ENCODE measurements at places on chromosomes 7 and 10. TPM values are rescaled to one million over a fixed set of nuclear protein-coding genes. Genes with fewer than 3 reads are reported as not detected.

CC2D2B gene
- 0.23 TPM for total RNA-seq

FGFBP3 gene
- total RNA-seq, result 1.5 TPM

FOXP2 gene
- total RNA-seq, result not detected

LYZL2 gene
- total RNA-seq, result not detected

DNA sequence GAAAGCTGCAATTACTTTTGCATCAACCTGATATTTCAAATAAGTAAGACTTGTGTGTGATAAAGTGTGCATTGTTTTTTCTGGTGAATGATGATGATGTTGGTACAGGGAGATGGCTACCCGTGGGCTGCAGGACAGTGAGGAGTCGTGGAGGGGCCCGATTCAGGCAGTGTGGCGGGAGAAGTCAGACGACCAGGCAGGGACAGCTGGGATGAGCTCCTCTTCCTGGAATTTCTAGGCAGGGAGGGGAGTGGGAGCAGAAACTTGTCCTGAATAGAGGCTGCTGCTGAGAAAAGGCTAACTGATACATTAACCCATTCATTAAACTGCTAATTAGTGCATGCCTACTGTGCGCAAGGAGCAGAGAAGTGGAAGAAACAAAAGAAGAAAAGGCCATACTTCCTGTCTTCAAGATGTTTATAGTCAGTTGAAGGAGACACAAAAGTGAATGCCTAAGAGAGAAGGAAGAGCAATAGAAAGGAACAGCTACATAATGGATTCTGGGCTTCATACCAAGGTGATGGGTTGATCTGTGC lies 9.3 kb upstream of the GATAD1 start:
- DNase-seq, result no peak
- no peak overlapping the region for H3K4me3 ChIP-seq
- no peaks in the 10 kb centered on the region for H3K36me3 ChIP-seq
- H3K27me3 ChIP-seq, result no peaks in the 10 kb centered on the region
- H3K4me1 ChIP-seq, result no peaks in the 10 kb centered on the region

DNA sequence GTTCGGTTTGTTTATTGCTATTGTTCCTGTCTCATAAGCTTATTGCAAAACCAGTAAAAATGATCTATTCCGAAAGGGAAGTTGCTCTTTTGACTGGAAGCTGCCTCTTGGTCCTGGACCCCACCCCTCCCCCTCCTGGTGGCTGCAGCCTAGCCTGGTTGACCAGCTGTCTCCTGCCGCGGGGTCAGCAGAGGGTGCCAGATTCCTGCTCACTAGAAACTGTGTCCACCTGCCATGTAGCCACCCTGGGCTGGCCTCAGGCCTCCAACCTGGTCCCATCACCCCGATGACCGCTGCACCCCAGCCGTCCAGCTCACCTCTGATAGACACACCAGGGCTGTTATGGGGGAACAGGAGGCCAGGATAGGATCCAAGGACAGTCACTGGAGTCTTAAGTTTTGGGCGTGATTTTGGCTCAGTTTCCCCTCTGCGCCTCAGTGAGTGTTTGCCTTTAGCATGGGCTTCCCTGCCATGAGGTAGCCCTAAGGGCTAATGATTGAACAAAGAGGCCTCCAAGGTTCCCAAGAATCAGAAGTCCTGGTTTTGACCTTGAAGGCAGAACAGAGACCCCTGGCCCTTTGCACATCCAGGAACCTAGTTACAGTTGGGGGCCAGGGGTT lies 32.9 kb upstream of the SLF2 start:
- H3K4me3 ChIP-seq, result no peak overlapping the region
- peaks cover 4% of the 10 kb centered on the region for H3K27me3 ChIP-seq
- H3K4me1 ChIP-seq, result peaks cover 4% of the 10 kb centered on the region
- no peaks in the 10 kb centered on the region for H3K36me3 ChIP-seq

DNA sequence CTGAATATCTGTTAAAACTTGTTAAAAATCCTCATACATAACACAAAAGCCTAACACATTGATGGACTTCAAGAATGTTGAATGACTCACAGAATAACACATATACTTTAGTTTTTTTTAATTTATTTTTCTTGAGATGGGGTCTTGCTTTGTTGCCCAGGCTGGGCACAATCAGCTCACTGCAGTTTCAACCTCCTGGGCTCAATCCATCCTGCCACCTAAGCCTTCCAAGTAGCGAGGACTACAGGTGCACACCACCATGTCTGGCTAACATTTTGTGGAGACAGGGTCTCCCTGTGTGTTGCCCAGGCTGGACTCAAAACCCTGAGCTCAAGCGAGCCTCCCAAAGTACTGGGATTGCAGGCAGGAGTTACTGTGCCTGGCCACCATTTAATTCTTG lies 28.1 kb downstream of the SUV39H2 start:
- no peak overlapping the region for H3K4me3 ChIP-seq
- DNase-seq, result no peak
- peaks cover 17% of the 10 kb centered on the region for H3K4me1 ChIP-seq
- peaks cover 65% of the 10 kb centered on the region for H3K36me3 ChIP-seq
- no peak overlapping the region for H3K27ac ChIP-seq
- no peaks in the 10 kb centered on the region for H3K27me3 ChIP-seq

DNA sequence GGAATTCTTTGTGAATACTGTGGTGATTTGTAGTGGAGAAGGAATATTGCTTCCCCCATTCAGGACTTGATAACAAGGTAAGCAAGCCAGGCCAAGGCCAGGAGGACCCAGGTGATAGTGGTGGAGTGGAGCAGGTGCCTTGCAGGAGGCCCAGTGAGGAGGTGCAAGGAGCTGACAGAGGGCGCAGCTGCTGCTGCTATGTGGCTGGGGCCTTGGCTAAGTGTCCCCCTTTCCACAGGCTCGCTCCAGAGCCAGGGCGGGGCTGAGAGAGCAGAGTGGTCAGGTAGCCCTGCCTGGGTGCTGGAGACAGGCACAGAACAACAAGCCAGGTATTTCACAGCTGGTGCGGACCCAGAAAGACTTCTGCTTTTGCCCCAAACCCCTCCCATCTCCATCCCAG lies 162.9 kb downstream of the EGFR start:
- no peaks in the 10 kb centered on the region for H3K36me3 ChIP-seq
- peaks cover 6% of the 10 kb centered on the region for H3K27me3 ChIP-seq
- DNase-seq, result no peak
- H3K4me1 ChIP-seq, result no peaks in the 10 kb centered on the region
- no peak overlapping the region for H3K4me3 ChIP-seq

DNA sequence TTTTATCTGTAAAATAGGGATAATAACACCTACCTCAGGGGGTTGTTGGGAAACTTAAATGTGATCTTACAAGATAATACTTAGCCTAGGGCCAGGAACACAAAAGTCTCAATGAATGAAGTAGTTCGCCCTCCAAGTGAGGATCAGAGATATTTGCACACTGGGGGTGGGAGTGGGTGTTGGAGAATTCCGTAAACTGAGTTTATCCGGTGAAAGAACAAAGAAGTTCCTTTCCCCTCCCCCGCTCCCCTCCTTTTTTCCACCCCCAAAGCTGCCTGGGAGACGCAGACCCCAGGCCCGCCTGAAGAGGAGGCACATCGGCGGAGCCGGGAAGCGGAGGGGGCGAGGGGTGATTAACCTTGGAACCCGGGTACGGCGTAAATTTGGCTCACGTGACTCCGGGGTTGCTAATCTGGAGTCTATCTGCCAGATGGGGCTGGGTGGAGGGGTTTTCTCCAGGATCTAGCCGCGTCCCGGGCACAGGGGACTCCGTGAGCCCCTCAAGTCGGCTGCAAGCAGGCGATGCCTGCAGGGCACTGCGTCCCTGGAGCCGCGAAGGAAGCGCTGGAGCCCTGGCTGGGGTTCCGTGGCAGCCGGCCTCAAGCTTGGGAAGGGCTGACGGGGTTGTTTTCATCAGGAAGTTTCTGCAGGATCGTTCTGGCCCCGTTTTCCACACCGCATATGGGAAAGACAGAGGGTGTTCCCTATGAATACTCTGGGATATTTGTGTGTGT lies 1.4 kb upstream of the PODXL start:
- H3K4me1 ChIP-seq, result peaks cover 8% of the 10 kb centered on the region
- DNase-seq, result peak; percentile 14
- no peaks in the 10 kb centered on the region for H3K36me3 ChIP-seq
- no peak overlapping the region for H3K27ac ChIP-seq
- H3K4me3 ChIP-seq, result no peak overlapping the region

DNA sequence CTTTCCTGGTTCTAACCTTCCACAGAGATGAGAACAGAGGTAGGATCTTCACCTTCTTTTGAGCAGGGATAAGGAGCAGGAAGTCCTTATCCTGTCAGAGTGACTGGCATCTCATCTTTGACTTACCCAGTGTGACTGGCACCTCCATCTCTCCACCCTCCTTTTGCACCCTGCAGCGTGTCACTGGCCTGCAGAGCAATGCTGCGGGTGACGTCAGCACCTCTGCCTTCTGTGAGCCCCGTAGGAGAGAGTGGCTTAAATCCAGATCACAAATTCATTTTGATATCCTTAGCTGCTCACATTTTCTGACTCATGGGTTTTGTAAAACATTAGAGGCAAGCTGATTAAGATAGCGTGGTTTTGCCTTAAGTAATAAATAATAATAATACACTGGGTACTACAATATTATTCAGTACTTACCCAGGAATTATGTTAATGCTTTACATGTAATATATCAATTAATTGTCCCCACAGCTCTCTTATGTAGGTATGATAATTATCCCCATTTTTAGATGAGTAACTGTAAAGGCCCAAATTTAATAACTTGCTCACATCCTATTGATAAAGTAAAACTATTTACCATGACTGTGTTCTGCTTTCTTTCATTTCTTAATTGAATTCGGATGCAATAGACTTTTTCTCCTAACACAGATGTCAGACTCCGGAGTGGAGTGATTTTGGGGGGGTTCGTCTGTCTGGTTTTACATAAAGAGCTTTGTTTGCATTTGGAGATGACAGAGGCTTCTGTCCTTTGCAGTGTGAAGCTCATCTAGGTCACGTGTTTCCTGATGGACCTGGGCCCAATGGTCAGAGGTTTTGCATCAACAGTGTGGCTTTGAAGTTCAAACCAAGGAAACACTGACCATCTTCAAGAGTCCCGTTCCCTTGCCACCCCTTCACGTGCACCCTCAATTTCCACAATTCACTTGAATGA lies 24.9 kb downstream of the MSRB2 start:
- H3K4me1 ChIP-seq, result no peaks in the 10 kb centered on the region
- peaks cover 4% of the 10 kb centered on the region for H3K36me3 ChIP-seq
- H3K27me3 ChIP-seq, result no peaks in the 10 kb centered on the region
- no peak for DNase-seq
- H3K27ac ChIP-seq, result no peak overlapping the region
- no peak overlapping the region for H3K4me3 ChIP-seq

DNA sequence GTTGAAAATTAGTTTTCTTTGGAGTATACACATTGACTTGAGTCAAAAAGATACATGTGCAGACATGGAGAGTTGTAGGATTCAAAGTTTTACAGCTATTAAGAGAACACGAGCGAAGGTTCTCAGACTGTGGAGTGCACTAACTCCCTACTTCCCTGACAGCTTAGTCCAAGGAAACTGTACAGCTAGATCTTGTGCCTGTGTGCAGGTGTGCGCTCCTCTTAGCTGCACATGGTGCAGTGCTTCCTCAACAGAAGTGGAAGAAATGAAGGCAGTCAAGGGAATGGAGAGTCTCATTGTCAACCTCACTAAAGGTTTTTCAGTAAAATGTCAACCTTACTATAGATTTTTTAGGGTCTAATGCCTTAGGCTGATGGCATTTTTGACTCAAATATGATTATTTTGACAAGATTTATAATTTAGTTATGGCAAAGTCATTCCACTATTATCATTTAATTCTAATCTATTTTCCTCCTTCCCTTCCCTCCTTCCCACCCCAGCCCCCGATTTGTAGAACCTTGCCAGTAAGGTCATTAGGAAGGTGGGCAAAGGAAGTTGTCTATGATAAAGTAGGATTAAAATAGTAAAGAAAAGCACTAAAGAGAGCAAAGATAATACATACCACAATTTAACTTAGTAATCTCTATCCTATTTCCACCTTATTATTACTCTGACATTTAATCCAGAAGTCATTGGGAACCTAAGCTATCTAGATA lies 13.6 kb downstream of the PDK4 start:
- peaks cover 2% of the 10 kb centered on the region for H3K27me3 ChIP-seq
- no peak overlapping the region for H3K4me3 ChIP-seq
- DNase-seq, result no peak
- H3K4me1 ChIP-seq, result no peaks in the 10 kb centered on the region
- H3K27ac ChIP-seq, result no peak overlapping the region
- no peaks in the 10 kb centered on the region for H3K36me3 ChIP-seq

GRCh38 chr7:155762036-155762435 lies 50.2 kb downstream of the SHH start:
- H3K27me3 ChIP-seq, result no peaks in the 10 kb centered on the region
- H3K27ac ChIP-seq, result peak overlapping the region; percentile 97
- no peak for DNase-seq
- H3K4me1 ChIP-seq, result peaks cover 53% of the 10 kb centered on the region
- peaks cover 51% of the 10 kb centered on the region for H3K36me3 ChIP-seq
- no peak overlapping the region for H3K4me3 ChIP-seq

- peaks cover 26% of the 10 kb centered on the region for H3K36me3 ChIP-seq
- peak overlapping the region; percentile 82 for H3K4me3 ChIP-seq
- no peaks in the 10 kb centered on the region for H3K27me3 ChIP-seq
- peaks cover 46% of the 10 kb centered on the region for H3K4me1 ChIP-seq
- H3K27ac ChIP-seq, result peak overlapping the region; percentile 85
Measured at GRCh38 chr10:929960-930624, 1.4 kb downstream of the LARP4B start.

DNA sequence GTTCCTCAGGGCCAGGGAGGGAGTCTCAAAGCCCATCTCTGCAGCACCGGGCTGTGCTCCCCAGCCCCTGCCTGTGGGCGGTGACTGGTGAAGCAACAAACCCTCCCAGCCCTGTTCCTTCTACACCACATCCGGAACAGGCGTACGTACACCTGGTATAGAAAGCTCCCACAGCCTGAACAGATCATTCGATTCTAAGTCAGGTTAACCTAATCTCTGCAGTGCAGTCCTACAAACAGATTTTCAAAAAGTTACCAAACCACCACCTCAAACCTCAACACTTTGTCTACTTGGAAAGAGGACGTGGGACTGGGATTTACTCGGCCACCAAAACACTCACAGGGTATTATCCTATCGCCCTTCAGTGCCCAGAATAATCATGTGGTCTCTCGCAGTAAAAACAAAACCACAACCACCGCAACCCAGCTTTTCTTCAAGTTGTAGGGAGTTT lies 238.4 kb downstream of the DIP2C start:
- DNase-seq, result peak; percentile 77
- peaks cover 2% of the 10 kb centered on the region for H3K27me3 ChIP-seq
- peak overlapping the region; percentile 71 for H3K27ac ChIP-seq
- peak overlapping the region; percentile 62 for H3K4me3 ChIP-seq
- no peaks in the 10 kb centered on the region for H3K36me3 ChIP-seq

DNA sequence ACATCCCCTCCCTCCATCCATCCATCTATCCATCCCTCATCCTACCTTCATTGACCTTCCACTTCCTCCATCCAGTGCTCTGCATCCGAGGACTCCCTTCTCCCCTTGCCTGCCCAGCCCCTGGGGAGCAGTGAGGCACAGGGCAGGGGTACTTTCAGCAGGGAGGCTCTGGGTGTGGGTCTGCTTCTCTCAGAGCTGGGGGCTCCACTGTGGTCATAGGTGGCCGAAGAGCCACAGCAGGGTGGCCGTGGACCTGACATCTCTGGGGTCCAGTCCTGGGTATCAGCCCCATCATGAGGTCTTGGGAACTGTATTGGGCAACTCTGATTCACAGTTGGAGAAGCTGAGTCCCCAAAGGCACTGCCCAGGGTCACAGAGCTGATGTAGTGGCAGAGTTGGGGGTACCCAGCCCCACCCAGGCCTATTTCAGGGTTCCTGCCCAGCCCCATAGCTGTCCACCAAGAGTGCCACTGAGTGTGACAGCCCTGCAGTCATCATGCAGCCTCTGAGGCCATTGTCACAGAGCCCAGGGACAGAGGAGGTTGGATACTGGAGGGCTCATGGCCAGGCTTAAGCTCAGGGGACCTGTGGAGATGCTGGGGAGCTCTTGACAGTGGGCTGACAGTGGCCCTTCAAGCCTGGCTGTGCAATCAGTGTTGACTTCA lies 35.3 kb upstream of the DPYSL4 start:
- peak; percentile 3 for DNase-seq
- H3K27me3 ChIP-seq, result no peaks in the 10 kb centered on the region
- H3K4me3 ChIP-seq, result no peak overlapping the region
- H3K27ac ChIP-seq, result no peak overlapping the region
